ENCODE measurements at places on chromosomes 11 and 22.
A peak's percentile ranks its signal among the peaks of the same experiment; 100 is the strongest.

- DNase-seq: no peak
These were observed 102.4 kb upstream of the SORL1-AS1 start for GRCh38 chr11:121555121-121555520.

DNA sequence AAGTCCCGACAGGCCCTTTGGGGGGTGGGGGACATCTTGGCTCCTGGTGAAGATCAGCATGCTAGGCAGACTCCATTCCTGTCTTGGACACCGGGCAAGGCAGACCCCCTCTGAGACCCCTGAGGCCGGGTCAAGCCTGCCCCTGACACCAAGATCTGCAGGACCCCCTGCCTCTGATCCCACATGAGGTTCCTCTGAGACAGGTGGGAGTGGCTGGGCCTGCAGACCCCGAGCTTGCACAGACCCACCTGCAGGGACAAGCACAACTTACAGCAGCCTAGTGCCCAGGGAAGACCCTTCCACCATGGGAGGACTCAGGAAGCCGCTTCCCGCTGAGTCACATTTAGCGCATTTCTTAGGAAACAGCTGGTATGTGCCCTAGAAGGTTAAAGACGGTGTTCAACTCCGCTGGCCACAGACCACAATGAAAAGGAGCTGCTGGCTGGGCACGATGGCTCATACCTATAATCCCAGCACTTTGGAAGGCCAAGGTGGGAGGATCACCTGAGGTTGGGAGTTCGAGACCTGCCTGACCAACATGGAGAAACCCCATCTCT is 15.5 kb downstream of the ARVCF start:
- no peak for DNase-seq

DNA sequence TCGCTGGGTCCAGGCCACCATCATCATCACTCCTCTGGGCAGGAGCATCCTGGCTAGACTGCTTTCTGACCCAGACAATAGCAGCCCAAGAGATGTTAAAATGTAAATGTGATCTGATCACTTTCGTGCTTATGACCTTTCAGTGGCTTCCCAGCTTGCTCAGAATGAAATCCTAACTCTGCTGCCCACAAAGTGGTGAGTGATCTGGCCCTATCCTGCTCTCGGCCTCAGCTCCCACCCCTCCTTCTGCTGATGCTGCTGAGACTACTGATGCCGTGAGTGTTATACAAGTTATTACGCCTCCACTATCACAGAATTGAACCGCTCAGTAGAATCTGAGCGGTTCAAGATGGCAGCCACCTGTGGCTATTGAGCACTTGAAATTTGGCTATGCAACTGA is 26.2 kb downstream of the ELF5 start:
- no peak for DNase-seq

- DNase-seq: no peak
These were observed 186.1 kb downstream of the TMEM135 start for GRCh38 chr11:87223816-87224215.

- DNase-seq: no peak
These were observed 32.2 kb upstream of the CHRNA10 start for GRCh38 chr11:3703383-3703782.

- no peak for DNase-seq
These were observed 93.6 kb downstream of the PDE2A start for GRCh38 chr11:72580642-72580950.

- DNase-seq: peak; percentile 31
These were observed at the start of gene HIPK3 for GRCh38 chr11:33257160-33257896. Gene HIPK3, plus strand, starts transcription at chr11:33257381.

GRCh38 chr22:22953791-22954190 is 66.2 kb downstream of the IGLL5 start:
- no peak for DNase-seq

- DNase-seq: no peak
These were observed 21.0 kb upstream of the ANO1 start for GRCh38 chr11:70057080-70057479.

DNA sequence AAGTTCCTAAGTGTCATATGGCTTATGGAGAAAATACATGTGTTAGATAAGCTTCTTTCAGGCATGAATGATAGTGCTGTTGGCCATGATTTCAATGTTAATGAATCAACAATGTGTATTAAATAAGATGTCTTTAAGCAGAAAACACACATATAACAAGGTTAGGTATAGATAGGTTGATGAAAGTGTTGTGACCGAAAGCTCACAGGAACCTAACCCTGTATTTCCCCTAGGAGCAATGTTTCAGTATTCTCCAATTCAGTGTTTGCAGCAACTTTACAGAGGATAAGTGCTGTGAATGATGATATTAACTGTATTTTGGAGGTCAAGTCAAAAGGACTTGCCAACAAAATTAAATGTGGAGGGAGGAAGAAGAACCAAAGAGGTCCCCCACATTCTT is 82.8 kb upstream of the PRDM11 start:
- no peak for DNase-seq

DNA sequence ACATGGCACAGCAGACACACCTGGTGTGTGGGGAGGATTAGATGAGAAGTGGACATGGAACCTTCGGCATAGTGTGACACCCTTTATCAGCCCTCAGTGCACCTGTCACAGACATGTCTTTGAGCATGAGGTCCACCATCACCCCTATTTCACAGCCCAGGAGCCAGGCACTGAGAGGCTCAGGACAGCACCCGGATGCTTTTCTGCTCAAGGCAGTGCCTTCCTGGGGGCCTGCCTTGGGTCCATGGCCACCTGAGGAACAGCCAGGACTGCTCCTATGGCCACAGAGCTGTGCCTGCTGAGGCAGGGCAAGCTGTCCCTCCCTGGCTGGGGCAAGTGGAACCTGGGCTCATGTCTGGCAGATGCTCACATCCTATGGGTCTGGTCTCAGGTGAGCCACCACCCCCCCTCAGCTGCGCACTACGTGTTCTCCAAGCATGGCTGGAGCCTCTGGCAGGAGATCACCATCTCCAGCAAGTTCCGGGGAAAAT is 75.8 kb downstream of the MORC2 start:
- DNase-seq: no peak

- no peak for DNase-seq
These were observed 101.0 kb downstream of the ELP4 start for GRCh38 chr11:31610544-31610943.

DNA sequence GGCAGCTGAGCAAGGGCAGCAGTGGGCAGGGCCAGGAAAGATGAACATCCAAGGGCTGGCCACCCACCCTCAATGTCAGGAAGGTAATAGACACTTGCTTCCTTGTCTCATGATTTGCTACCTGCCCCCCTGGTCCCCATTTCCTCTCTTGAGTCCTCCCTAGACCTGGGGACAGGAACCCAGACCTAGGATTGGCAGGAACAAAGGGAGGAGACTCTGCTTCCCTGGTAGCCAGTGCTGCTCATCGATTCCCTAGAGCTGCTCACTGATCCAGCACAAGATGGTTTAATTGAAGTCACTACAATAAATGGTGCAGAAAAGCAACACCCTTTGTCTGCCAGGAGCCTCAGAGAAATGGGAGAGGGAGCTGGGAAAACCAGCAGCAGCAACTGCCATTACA is 67.8 kb upstream of the CHST1 start:
- no peak for DNase-seq

DNA sequence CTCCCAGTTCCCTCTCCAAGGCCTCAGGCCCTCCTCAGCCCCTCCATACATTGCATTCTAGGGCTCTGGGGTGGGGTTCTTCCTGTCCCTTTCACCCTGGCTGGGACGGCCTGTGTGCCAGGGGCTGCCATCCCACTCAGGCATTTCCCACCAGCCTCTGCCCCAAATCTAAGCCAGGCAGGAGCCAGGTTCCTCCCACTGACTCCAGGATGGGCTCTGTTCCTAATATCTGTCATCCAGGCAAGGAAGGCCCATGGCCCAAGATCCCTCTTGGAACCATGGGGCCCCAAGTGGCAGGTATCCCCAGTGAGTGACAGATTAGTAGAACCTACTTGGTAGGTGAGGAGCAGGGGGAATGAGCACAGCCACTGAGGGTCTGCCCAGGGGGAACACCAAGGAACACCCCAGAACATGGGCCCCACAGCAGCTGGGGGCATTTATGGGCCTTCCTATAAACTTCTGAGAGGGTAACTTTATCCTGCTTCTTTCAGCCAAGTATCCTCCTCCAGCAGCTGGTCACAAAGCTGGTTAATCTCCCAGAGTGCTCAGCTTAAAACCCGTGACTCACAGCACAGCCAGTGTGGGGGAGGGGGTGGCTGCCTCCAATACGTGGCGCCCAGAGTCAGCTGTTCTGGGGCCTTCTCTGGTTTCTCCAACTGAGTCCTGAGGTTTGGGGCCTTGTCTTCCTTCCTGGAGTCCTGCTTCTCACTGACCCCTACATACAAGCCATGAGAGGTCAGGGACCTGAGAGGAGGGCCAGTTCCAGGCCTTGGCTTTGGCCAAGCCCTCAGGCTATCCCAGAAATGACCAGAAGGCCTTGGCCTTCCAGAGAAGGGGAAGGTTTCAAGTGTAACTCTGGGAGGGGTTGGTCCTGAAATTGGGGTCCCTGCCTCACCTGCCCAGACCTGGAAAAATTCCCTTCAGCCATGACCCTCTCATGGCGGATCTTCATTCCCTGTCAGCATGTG is 19.9 kb upstream of the MYOD1 start:
- DNase-seq: no peak

DNA sequence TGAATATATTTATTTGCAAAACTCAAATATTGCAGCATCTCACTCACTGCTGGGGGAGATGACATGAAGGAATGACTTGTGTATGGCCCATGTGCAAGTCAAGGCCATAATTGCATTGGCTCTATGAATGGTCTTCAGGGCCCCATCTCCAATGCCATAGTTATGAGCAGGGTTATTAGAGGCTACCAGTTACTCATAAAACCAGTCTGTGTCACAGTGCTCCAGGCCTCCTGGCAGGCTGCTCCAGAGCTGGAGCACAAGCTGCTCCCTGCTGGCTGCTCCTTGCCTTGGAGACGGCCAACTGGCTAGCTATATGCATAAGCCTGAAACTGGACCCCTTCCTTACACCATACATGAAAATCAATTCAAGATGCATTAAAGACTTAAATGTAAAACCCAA is 145.7 kb downstream of the TRPC6 start:
- no peak for DNase-seq

DNA sequence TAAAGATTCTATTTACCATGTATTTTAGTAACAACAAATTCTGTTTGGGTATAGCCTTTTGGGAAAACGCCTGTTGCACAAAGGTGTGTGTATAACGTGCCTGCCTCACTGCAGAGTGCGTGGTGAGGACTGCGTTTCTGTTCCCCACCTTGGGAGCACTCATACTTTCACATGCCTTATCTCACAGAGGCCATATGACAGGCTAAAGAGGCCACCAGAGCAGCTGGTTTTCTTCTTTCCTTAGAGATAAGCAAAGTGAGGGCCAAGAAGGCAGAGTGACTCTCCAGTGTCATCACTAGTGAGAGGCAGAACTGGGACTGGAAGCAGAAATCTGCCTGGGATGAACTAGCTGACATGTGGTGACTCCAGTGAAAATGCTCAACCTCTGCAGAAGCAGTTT is 369.2 kb upstream of the NARS2 start:
- no peak for DNase-seq

- DNase-seq: no peak
These were observed 33.0 kb downstream of the PTPRJ start for GRCh38 chr11:48013269-48013901.

DNA sequence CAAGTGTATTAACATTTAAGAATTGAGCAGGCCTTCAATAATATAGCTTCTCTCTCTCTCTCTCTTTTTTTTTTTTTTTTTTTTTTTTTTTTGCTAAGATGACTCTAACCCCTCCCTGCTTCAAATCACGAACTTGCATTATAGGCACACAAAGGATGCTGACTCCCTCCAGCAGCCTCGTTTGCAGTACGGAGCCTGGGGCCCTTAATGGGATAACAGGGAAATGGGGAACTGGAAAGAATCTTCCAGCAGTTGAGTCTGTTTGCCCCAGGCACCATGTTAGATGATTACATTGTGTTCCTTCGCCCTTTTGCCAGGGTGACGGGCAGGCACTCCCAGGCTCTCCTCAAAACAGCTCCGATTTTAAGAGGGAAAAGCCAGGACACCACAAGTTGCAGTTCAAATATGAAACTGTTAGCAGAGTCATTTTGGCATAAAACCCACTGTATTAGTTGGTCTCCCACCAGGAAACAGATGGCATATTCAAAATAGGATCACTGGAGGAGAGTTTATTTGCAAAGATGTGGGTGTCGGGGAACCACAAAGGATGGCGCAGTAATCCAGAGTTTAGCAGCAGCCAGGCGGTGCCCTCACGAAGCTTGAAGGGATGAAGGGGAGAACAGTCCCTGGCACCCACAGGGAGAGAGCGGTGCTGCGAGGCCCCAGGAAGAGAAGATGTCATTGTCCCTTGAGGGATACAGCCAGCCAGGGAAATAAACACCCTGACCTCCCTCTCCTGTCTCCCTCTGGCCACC is 26.5 kb upstream of the TREH start:
- DNase-seq: no peak

DNA sequence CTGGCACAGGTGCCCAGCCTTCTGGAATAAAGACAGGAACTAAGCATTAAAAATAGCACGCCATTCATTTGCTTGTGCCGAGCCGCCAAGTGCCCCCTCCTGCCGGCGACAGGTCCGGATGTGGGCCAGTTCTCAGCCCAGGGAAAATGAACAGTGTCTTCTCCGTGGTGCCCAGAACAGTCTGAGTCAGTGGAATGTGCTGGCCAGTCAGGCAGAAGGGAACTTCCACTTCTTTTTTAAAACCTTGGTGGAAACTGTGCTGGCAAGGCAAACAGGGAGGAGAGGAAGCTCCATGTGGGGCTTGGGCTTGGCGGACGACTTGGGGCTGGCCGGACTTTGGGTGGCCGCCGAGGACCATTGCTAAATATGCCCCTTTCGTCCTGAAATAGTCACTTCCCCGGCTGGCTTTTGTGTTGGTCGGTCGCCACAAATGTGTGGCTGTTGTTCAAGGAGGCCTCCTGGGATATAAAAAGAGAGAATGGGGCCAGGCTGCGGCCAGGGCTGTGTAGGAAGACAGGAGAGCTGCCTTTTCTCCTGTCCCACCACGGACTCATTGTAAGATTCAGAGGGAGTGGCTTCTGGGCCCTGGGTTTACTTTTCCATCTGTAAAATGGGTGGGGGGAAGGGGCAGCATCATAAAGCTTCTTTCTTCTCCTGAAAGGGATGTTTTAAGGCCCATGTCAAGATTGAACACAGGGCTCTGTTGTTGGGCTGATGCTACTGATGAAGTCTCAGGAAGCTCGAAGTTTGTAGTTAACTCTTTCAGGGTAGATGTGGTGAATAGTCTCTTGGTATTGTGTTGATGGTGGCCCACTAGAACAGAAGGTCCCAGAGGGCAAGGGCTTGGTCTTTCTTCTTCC is 101.0 kb downstream of the PTPRJ start:
- DNase-seq: no peak

Data from stimulated activated CD8-positive, alpha-beta memory T cell treated with anti-CD3 and anti-CD28 coated beads, Interleukin-4, amount 100 ng/mL, for 4 hours (primary cell).